ENCODE measurements at places on chromosomes 4 and X.
A peak's percentile ranks its signal among the peaks of the same experiment; 100 is the strongest.

DNA sequence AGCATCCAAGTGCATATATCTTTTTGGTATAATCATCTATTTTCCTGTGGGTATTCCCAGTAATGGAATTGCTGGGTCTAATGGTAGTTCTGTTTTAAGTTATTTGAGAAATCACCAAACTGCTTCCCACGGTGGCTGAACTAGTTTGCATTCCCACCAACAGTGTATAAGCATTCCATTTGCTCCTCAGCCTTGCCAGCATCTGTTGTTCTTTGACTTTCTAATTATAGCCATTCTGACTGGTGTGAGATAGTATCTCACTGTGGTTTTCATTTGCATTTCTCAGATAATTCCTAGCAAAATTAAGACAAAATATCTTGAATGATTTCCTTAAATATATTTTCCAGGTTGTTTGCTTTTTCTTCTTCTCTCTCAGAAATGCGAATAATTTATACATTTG, 341.1 kb downstream of the GBA3 start:
- DNase-seq, result no peak

- no peak for DNase-seq
These were observed 526.1 kb upstream of the PABPC4L start for GRCh38 chr4:134727696-134728095.

DNA sequence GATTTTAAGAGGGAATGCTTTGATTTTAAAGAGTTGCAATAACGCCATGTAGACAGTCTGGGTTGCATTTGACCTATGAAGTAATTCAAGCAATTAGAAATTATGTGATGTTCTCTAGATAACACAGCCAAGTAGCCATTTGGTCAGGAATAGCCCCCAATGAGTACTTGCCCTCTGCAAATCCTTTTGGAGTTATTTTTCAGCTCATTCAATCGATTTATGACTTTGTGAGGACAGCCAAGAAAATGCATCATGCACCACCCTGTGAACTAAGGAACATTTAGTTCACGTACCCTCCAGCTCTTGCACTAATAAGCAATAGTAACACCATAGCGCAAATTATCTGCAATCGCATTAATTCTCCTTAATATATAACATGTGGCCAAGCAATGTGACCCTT, 552.6 kb upstream of the INTU start:
- DNase-seq, result no peak

GRCh38 chrX:149711545-149712236, at the start of gene MAGEA11:
TSS of gene MAGEA11 (plus strand) at chrX:149712060. CDS start at chrX:149713160, 1,100 bp downstream.
- DNase-seq, result no peak

GRCh38 chr4:88457307-88458103, 586 bp downstream of the HERC5 start:
- no peak for DNase-seq

- DNase-seq, result no peak
These were observed 32.5 kb upstream of the TMPRSS11F start for GRCh38 chr4:68162196-68162595.

GRCh38 chr4:140059159-140059558, 94.8 kb downstream of the MAML3 start:
- DNase-seq, result peak; percentile 42

DNA sequence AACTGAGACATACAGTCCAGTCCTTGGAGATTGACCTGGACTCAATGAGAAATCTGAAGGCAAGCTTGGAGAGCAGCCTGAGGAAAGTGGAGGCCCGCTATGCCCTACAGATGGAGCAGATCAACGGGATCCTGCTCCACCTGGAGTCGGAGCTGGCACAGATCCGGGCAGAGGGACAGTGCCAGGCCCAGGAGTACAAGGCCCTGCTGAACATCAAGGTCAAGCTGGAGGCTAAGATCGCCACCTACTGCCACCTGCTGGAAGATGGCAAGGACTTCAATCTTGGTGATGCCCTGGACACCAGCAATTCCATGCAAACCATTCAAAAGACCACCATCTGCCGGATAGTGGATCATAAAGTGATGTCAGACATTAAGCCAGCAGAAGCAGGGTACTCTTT, 20.4 kb upstream of the FRMPD3 start:
- peak; percentile 40 for DNase-seq

GRCh38 chr4:172851534-172851933, 317.1 kb upstream of the GALNT7 start:
- DNase-seq, result no peak

- no peak for DNase-seq
These were observed 14.8 kb downstream of the PRSS12 start for GRCh38 chr4:118337954-118338353.

- DNase-seq, result peak; percentile 82
These were observed 6.8 kb downstream of the TXK start for GRCh38 chr4:48127231-48127630.

DNA sequence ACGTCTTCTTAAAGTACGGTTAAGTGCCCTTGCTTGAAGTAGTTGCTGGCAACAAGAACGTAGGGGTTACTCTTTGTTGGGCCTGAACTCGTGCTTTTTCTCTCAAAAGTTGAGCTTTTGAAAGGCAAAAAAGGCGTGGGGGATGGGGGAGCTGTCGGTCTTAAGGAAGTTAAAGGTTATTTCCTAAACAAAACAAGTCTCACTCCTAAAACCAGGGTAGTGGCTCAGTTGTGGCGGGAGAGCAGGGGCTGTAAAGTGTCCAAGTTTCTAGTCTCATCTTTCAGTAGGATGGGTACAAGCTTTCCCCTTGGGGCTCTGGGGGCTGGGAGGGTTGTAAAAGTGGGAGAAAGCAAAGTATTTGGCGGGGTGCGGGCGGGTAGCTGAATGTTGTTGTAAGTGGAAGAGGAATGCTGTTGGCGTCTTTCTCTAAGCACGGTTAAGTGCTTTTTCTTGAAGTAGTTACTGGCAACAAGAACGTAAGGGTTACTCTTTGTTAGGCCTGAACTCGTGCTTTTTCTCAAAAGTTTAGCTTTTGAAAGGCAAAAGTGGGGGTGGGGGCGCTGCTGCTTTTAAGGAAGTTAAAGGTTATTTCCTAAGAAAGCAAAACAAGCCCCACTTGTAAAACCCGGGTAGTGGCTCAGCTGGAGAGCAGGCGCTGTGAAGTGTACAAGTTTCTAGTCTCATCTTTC, 904 bp upstream of the WDR1 start:
- no peak for DNase-seq

GRCh38 chr4:62145276-62145675, 945.1 kb downstream of the ADGRL3 start:
- DNase-seq, result no peak

GRCh38 chrX:82384401-82384800, 1123.7 kb upstream of the POU3F4 start:
- no peak for DNase-seq

DNA sequence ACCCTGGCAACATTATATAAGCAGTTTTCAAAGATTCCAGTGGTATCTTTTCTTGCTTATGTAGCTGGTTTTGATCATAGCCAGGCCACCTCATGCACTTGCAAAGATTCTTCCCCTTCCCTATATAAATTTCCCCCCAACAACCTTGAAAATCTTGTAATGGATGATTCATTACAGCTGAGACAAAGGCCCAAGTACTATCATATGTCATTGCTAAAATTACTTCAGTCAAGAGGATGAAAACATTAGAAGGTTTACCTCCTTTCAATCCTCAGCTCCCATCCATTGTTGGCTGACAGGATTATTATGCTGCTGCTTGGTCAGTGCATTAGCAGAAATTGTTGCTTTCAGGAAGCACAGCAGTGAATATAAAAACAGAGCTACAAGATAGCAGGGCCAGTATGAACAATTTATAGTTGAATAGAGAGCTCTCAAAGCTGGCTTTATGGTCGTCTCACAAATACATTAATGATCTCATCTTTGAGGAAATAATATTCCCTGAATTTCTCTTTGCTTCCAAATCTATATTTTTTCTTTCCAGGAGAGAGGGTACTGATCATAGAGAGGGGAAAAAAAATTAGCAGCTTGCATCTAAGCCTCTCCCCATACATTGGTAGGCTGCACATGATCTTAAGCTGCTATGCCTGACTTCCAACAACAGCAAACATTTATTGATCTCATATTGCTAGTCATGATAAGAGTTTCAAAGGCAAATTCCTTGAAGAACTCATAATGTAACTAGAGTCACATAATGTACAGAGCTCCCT, 7.7 kb upstream of the ARHGEF38 start:
- DNase-seq, result no peak

DNA sequence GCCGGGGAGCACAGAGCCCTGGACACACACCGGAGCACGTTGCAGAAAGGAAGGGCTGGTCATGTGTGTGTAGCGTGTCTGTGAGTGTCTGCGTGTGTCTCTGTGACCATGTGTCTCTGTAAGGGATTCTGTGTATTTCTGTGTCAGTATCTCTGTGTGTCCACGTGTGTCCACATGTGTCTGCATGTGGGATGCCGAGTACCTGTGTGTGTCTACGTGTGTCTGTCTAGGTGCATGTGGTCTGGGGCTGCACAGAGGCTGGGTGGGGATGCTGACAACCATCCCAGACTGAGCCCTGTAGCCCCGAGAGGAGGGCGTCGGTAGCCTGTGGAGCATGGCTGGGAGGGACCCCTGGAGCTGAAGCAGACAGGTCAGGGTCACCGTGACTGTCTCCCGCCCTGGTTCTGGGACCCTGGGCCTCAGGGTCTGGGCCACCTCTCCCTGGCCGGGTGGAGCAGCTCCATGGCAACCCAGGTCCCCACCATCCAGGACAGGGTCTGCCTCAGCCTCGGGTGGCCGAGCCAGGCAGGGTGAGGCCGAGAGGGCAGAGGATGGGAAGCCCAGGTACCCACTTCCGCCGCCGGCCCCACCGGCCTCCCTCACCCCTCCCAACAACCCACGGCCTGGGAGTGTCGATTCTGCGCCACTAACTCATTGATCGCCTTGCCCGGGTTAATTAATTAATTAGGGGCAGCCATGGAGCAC, 122.7 kb downstream of the FAM53A start:
- no peak for DNase-seq

DNA sequence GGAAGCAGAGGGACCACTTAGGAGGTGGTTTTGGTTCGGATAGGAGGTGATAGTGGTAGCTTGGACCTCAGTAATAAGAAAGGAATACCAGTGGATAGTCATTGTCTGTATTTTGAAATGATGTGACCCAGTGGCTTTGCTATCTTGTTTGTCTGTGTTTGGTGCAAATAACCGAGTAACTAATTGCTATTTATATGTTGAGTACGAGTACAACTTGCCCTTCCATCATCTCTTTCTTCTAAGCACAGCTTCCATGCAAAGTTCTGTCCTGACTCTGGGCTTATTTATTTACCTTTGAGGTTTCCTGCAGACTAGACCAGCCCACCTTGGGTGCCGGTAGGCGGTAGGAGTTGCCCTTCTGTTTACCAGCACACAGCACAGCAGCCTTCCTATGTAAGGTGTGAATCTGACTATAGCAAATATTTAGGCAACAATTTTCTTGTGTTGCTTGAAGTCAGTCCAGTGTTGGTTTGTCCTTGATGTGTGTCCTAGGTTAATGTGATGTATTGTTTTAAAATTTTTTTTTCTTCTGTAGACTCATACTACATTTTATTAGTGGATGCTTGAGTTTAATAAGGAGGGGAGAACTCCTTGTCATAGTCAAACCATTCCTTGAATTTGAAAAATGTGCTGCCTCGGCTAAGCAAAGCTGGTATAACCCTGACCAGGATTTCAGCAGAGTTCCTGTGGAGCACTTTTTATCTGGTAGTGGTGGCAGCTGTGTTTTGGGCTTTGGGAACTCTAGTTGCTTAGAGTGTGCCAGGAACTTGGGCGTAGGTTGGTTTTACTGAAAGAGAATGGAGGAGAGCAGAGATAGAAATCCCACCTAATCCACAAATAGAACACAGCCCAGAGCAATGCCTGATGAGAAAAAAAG, 21.9 kb downstream of the PTTG2 start:
- DNase-seq, result peak; percentile 63

DNA sequence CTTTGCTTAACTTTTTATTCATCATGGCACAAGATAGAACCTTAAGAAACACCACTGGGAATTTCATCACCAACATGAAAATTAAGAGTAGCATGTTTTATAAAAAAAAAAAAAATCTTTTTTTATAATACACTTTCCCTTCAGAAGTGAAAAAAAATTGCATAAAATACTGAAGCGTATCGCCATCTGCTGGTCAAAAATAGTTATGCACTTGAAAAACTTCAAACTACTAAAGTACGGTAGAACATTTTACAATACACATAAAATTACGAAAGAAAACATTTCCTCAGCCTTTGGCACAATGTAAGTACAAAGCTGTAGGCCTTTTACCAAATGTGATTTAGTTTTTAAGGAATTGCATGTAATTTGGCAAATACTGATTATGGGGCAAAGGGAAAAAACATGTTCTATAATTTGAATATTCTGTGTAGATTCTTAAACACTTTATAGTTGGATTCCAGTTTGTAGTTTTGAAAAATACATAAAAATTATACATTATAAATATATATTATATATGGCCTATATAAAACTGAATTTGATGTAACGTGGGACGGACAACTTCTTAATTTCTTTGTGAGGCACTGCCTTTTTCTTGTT, 26.5 kb downstream of the HCCS start:
- DNase-seq, result no peak

GRCh38 chr4:188767496-188767895, 628.3 kb downstream of the TRIML1 start:
- no peak for DNase-seq

- DNase-seq, result no peak
These were observed 8.8 kb downstream of the ENPEP start for GRCh38 chr4:110484767-110485166.

DNA sequence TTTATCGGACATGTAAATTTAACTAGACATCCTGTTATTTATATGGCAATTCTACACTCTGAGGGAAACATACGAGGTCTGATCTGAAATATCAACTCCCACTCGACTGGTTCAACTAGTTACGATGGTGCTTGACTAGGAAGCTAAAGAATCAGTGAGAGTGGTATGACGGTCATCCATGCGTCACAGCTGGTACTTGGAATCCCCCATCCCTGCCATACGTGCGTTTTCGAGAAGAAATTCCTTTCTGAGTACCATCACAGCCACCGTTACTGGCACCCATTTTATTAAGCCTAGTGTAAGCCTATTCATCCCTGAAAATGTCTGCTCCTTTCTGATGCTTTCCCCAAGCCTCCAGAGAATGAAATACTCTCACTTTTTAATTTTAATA, 695 bp upstream of the PIGA start:
- peak; percentile 78 for DNase-seq

DNA sequence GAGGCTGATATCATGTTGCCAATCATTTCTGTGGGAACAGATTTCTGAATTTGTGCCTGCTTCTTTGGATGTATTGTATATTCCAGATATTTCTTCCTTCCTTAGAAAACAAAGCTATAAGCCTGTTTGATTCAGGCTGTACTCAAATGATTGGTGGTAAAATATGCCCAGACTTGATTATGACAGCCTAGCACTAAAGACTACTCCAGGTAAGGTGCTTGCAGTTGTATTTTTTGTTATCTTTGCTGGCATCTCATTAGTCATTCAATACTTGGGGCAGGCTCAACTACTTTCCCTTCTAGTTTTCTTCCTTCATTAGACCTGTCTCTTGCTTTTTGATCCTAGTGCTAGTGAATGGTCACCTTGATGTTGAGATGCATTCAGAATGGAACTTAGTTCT, 90.6 kb downstream of the ZNF518B start:
- no peak for DNase-seq

DNA sequence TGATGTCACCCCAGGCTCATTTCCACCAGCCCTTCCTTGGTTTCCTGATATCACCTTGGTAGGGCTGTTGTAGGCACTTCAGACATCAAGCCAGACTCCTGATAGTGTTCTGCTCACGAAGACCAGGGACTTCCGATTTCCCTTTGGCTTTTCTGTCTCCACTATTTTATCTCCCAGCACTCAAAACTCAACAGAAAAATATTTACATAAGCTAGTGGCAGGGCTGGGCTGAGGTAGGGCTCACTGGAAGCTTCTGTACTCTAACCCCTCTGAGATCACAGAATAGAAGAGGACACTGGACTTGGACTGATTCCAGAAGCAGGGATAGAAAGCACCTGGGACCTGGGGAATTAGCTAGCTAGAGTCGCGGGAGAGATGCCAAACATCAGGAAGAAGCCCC, 34.4 kb upstream of the EFNB1 start:
- no peak for DNase-seq
